Right atrium auricular region (tissue), 2 donors: ENCODE measurements at places on chromosomes 16 and 17. TPM values are rescaled to one million over a fixed set of nuclear protein-coding genes. Genes with fewer than 3 reads are reported as not detected.

NGFR gene
- 13.9 TPM for total RNA-seq

GRCh38 chr17:49861150-49861884, 13.4 kb upstream of the TAC4 start:
- DNase-seq: no peak

DNA sequence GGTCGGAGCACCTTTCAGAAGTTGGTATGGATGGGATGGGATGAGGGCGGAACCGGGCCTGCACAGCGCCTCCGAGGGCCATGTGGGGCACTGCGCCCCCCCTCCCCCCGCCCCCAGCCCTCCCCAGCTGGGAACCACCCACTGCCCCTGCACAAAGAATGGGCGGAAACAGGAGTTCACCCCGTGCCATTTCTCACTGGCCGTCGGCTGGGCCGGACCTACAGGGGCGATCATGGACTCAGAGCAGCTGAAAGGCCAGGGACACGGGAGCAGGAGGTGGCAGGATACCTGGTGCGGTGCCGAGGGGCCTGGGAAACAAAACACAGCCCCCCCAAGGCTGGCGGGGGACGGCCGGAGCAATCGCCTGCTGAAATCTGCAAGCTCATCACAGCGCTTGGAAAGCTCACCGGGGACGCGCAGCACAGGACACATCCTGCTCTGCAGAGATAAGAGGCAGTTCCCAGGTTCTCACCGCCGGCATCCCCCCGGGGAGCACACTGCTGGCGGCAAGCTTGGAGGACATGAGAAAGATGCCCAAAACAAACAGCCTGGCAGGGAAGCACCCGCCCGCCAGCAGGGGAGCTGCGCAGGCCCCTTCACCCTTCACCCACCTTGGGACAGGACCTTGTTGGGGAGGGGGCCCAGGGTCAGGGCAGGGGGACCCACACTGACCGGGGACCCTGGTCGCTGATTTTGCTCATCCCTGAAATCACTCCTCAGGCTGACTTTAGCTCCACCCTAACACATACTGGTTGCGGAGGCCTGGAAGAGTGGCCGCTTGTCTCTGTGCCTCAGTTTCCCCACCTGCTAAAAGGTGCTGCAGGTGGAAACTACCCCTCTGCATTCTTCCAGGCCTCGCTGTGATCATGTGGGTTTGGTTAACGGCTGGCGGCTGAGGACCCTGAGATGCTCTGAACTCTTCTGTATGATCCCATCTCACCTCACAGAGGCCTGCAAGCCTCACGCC, 263.9 kb downstream of the C16orf95 start:
- DNase-seq: no peak

GRCh38 chr17:20256144-20256543, 211.2 kb downstream of the LGALS9B start:
- DNase-seq: no peak

DNA sequence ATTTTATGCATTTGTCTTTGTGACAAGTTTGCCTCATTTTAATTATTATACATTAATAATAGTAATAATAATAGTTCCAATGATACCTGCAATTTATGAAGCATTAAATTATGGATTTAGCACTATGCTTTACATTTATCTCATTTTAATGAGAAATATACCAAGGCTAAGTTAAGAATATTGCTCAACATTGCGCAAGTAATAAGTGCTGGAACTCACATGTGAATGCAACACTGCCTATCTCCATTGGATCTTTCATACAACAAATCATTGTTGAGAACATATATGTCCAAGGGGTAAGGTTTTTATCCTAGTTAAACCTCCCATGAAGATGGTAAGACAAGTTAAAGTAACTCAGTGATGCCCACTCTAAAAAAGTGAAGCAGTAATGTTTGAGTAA, 703.7 kb upstream of the SOX9 start:
- DNase-seq: no peak

AATK gene
- 5.4 TPM for total RNA-seq

DNA sequence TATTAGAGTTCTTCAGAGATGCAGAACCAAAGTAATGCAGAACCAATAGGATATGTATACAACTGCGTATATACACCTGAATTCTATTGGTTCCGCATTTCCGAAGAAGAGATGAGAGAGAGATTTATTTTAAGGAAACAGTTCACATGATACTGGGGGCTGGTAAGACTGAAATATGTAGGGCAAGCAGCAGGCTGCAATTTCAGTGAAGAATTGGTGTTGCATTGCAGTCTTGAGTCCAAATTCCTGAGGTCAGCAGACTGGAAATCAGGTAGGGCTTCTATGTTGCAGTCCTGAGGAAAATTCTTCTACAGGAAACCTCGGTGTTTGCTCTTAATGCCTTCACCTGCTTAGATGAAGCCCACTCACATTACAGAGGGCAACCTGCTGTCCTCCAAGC, 128.2 kb upstream of the MED13 start:
- DNase-seq: no peak

DNA sequence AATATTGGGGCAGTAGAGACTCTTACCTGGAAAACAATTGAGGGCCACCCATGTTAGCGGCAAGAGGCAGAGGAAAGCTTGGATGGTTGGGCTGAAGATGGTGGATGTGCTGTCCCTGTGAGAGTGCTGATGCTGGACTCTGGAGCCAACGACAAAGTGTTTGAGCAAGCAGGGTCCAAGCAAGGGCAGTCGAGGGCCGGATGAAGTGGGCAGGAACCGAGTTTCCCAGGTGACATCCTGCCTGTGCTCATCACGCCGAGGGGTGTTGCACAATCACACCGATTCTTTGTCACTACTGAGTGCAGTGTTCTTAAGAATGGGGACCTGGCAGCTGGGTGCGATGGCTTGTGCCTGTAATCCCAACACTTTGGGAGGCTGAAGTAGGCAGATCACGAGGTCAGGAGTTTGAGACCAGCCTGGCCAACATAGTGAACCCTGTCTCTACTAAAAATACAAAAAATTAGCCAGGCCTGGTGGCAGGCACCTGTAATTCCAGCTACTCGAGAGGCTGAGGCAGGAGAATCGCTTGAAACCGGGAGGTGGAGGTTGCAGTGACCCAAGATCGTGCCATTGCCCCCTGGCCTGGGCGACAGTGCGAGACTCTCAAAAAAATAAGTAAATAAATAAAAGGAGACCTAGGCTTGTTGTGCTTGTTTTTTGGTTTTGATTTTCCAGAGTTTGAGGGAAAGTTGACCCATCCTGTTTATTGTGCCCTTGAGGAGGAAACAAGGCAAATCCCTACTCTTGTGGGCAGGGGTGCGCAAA, 6.1 kb downstream of the PYCARD start:
- no peak for DNase-seq

GRCh38 chr17:71482625-71483024, 638.2 kb upstream of the SOX9 start:
- no peak for DNase-seq

DNA sequence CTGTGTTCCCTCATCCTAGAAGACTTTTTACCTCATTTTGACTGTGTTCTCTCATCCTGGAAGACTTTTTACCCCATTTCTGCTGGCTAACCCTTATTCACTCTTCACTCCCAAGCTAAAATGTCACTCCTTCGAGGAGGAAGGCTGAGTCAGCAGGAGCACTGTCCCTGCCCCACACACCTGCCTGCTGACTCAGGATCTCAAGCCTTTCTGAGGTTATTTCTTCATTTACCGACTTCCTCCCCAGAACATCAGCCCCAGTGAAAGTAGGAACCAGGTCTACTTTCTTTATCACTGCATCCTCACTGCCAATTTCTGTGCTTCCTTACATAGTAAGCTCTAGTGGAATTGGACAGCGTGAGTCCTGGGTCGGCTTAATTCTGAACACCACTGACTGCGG, 220.6 kb downstream of the HS3ST4 start:
- DNase-seq: no peak

GRCh38 chr17:4944163-4944553, 4.1 kb downstream of the RNF167 start:
- DNase-seq: no peak

CTF1 gene
- total RNA-seq: 7.6 TPM

ALOX15B gene
- 1.2 TPM for total RNA-seq

DNA sequence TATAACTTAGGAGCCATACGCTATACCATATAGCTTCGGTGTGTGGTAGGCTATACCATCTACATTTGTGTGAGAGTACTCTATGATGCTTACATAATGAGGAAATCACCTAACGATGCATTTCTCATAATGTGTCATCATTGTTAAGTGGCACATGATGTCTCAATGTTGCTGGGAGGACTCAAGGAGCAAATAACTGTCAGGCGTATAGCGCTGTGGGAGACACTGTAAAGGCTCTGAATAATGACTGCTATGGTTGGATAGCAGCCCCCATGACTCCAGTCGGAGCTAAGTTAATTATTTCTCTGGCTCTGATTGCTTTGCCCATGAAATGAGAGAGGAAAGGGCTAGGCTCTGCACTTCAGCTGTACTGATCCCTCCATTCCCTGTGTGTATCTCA, 197.2 kb downstream of the RGS9 start:
- DNase-seq: no peak

ABCC11 gene
- total RNA-seq: not detected

DNA sequence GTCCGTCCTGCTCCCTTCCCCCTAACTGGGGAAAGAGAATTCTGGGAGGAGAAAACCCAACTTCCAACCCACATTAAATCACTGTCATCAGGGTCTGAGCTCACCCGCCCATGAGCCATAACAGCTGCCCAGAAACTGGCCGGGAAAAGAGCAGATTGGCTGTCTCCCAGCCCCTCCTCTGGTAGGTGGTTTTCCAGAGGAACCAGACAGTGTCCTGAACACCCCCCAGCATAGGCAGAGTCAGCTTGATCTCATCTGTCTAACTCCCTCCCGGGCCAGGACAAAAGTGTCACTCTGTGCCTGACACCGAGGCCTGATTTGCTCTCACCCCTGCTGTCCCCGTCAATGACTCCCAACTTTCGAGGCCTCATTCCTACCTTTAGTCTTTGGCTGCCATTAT, 197.0 kb downstream of the AXIN2 start:
- DNase-seq: no peak

DNA sequence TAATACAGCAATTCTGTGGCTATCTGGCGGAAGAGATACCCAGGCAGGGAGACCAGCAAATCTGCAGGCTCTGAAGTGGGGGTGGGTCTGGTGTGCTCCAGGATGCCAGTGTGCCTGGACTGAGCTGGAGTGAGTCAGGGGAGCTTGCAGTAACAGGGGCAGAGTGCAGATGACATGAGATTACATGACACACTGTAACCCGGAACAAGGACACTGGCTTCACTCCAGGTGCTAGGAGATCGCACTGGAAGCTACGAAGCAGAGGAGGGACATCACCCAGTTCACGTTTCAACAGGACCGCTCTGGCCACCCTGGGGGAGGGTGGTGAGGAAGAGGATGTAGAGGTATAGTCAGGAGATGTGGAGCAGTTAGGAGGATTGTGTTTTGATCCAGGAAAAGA, 475.6 kb downstream of the CDH13 start:
- DNase-seq: no peak

CMIP gene
- 7.7 TPM for total RNA-seq

CES5A gene
- total RNA-seq: not detected

DNA sequence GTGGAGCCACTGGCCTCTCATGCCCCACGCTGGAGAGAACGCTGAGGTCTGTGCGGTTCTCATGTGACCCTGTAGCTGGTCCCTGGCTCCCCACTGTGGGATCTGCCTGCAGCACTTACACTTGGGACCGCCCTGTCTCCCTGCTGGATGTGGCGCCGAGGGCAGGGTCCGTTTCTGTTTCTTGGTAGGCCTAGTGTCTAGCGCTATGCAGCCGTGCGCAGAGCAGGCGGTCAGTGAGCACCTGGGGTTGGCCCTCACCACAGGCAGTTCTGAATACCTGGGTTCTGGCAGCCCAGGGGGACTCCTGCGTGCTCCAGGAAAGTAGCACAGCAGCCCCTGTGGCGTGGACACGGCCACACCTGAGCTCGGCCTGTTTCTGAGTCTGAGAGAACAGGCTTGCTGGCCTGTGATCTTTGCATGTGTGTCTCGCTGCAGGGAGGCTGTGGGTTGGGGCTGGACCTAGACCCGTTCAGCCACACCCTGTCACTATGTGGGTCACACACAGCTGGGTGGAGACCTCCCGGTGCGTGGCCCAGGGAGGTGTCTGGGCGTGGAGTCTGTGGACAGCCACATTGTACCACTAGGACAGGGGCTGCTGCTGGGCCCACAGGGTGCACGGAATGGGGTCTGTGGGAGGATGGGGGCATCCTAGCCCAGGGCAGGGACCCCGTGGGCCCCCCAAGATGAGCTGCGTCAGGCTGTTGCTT, 2.8 kb downstream of the CAPN15 start:
- DNase-seq: no peak

DNA sequence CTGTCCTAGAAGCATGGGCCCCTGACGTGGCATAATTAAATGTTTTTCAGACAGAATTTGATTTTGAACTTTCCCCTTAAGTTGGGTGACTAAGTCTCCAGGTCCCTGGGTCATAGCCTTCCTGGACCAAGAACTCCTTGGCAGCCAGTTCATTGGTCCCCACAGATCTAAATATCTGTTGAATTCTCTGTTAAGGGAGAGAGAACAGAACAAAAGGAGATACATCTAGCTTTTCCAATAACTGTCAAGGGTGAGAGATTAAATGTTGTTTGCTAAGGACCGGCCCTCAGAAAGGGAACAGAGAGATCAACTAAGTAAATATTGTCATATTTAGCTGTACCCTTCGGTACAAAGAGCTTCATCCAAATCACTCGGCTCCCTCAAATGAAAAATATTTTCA, 78.2 kb upstream of the NOL11 start:
- DNase-seq: no peak

DNA sequence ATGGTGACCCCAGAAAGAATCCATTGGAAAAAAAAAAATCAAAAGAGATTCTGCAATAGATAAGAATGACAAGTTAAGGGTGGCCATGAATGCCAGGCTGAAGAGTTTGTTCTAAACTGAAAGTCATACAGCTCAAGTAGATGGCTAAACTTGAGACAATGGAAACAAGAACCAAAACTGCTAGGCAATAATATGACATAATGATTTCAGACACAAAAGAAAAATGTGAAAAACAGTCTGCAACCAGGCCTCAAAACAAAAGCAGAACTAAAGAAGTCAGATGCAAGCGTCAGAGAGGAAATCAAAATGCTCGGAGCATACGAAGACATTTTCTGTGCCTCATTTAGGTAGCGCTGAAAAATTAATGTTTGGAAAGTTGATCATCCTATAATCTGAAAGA, 54.4 kb upstream of the YPEL2 start:
- no peak for DNase-seq

DNA sequence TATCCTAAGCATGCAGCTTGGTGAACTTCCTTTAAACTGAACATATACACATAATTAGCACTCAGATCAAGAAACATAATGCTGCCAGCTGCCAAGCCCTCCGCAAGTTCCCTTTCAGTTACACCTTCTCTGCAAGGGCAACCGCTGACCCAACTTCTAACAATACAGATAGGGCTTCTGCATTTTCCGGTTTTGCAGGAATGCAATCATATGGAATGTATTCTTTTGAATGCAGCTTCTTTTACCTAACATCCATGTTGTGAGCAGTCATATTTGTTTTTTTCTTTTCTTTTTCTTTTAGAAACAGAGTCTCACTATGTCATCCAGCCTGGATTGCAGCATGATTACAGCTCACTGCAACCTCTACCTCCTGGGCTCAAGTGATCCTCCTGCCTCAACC, 110.7 kb downstream of the GSG1L start:
- no peak for DNase-seq

GRCh38 chr16:2152695-2153506, 2.7 kb upstream of the TRAF7 start:
- DNase-seq: no peak

- DNase-seq: peak; percentile 89
Observed at GRCh38 chr16:89686520-89687091, at the start of gene CDK10. Gene CDK10, plus strand, starts transcription at chr16:89686689. Its CDS starts 22 bp downstream, at chr16:89686711.
